Trophoblast cell (in vitro differentiated cells and primary cell): ENCODE measurements at places on chromosomes 2 and 18.

GRCh38 chr2:110166266-110166665 lies 38.5 kb downstream of the NPHP1 start:
- no peaks in the 10 kb centered on the region for H3K27me3 ChIP-seq
- no peak overlapping the region for H3K4me3 ChIP-seq
- no peaks in the 10 kb centered on the region for H3K36me3 ChIP-seq
- H3K27ac ChIP-seq: no peak overlapping the region

GRCh38 chr18:67417864-67418523 lies 98.5 kb downstream of the DSEL start:
- DNase-seq: peak; percentile 75
- no peaks in the 10 kb centered on the region for H3K27me3 ChIP-seq
- H3K36me3 ChIP-seq: no peaks in the 10 kb centered on the region
- no peaks in the 10 kb centered on the region for H3K4me1 ChIP-seq
- no peak overlapping the region for H3K4me3 ChIP-seq
- no peak overlapping the region for H3K27ac ChIP-seq

DNA sequence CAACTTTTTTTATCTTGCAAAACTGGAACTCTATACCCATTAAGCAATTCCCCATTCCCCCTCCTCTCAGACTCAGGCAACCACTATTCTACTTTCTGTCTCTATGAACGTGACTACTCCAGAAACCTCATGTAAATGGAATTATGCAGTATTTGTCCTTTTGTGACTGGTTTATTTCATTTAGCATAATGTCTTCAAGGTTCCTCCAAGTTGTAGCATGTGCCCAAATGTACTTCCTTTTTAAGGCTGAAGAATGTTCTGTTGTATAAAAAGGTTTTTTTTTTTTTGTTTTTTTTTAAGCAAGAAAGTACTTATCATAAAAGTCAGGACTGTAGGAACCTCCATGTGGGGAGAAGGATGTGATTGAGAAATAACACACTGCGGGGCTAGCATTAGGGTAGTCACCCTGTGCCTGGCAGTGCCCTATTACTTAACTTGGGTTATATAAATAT lies 262.9 kb upstream of the FBXO11 start:
- no peak overlapping the region for H3K27ac ChIP-seq
- peak; percentile 14 for DNase-seq
- H3K36me3 ChIP-seq: no peaks in the 10 kb centered on the region
- H3K27me3 ChIP-seq: no peaks in the 10 kb centered on the region
- H3K4me3 ChIP-seq: no peak overlapping the region

- H3K4me1 ChIP-seq: no peaks in the 10 kb centered on the region
Measured at GRCh38 chr18:51391731-51392130, 194.2 kb upstream of the MEX3C start.

- peaks cover 3% of the 10 kb centered on the region for H3K36me3 ChIP-seq
- H3K4me1 ChIP-seq: no peaks in the 10 kb centered on the region
- DNase-seq: no peak
- H3K27ac ChIP-seq: no peak overlapping the region
Measured at GRCh38 chr2:210477496-210477895, 937 bp upstream of the LANCL1 start.

DNA sequence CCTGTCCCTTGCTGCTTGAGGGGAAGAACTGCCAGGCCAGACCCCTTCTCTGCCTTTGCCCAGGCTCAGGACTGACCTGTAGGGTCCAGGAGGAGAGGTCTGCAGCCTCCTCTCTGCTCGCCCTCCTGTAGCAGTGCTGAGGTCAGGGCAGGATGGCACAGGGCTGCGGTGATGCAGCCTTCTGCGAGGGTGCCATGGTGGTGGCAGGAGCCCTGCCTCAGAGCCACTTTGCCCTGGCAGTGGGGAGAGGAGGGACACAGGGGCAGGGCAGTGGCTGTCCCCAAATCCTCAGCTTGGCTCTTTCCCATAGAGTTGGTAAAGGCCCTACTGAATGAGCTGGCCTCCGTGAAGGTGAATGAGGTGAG lies 884 bp downstream of the PROM2 start:
- H3K27me3 ChIP-seq: no peaks in the 10 kb centered on the region
- DNase-seq: no peak
- H3K4me1 ChIP-seq: peaks cover 40% of the 10 kb centered on the region
- no peaks in the 10 kb centered on the region for H3K36me3 ChIP-seq

GRCh38 chr2:172231508-172231907 lies 128.8 kb upstream of the DLX2 start:
- no peaks in the 10 kb centered on the region for H3K36me3 ChIP-seq
- peaks cover 24% of the 10 kb centered on the region for H3K4me1 ChIP-seq
- DNase-seq: peak; percentile 29
- peak overlapping the region; percentile 7 for H3K27ac ChIP-seq
- peaks cover 12% of the 10 kb centered on the region for H3K27me3 ChIP-seq

DNA sequence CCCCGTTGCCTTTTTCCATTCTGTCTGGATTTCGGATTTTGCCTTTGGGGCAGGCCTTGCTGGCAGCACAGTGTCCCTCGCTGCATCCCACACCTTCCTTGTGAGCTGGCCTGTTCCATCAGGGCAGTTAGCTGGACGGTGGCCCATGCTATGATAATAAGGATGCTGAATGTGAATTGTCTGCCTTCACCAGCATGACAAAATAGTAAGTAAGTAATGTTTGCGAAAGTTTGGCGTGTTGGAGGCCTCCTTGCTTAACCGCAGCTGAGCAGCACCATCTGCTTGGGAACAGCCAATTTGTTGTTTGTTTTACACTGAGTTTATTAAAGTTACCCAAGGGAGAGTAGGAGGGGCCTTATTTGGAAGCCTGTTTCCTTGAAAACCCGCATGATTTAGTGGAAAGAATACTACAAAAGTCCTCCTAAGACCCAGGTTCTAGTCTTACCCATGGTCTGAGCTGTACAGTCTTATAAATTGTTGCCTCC lies 469.7 kb upstream of the FANCL start:
- no peaks in the 10 kb centered on the region for H3K27me3 ChIP-seq
- no peak overlapping the region for H3K4me3 ChIP-seq
- no peak overlapping the region for H3K27ac ChIP-seq
- no peak for DNase-seq
- H3K36me3 ChIP-seq: no peaks in the 10 kb centered on the region

GRCh38 chr2:11187731-11188130 lies 32.5 kb downstream of the SLC66A3 start:
- H3K4me3 ChIP-seq: no peak overlapping the region
- no peaks in the 10 kb centered on the region for H3K27me3 ChIP-seq
- DNase-seq: no peak
- H3K36me3 ChIP-seq: peaks cover 5% of the 10 kb centered on the region

DNA sequence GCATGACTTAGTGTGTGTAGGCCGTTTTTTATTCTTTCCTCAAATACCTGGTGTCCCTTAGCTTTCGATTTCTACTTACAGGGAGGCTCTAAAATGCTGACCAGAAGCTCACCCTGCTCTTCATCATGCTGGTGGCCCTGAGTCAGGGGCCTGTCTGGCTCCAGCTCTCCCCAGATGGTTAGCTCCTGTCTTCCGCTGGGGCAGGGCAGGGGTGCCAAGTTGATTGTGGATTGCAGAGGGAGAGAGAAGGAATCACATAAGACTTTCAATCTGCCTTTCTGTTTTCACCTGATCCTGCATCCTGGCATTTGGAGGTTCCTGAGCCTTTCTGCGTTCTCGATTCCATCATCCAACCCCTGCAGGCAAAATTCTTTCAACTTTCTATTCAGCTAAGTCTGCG lies 4.2 kb downstream of the CIB4 start:
- DNase-seq: peak; percentile 83
- H3K27me3 ChIP-seq: no peaks in the 10 kb centered on the region

DNA sequence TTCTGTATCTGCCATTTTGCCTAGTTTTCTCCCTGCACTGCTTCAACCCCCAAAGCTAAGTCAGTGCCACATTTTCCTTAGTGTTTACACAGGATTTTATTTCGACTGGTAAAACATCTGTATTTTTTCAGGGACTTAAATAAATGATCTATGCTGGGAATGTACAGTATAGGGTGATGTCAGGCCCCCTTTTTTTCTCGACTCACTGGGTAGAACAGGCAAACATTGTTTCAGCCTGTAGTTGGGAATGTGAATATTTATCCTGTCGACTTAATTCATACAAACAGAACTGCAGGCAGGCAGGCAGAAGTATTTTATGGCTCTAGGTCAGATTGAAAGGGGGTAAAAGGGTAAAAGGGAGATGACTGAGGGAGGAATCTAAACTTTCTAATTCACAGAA lies 123.5 kb upstream of the ZFP36L2 start:
- H3K4me1 ChIP-seq: peaks cover 17% of the 10 kb centered on the region
- H3K4me3 ChIP-seq: no peak overlapping the region
- H3K27ac ChIP-seq: peak overlapping the region; percentile 67
- DNase-seq: no peak

GRCh38 chr2:162126111-162126519 lies 25.9 kb downstream of the GCG start:
- DNase-seq: no peak
- no peaks in the 10 kb centered on the region for H3K27me3 ChIP-seq
- no peak overlapping the region for H3K27ac ChIP-seq
- no peaks in the 10 kb centered on the region for H3K36me3 ChIP-seq
